ENCODE measurements at places on chromosomes 3 and 15. TPM values are rescaled to one million over a fixed set of nuclear protein-coding genes. Genes with fewer than 3 reads are reported as not detected.
A peak's percentile ranks its signal among the peaks of the same experiment; 100 is the strongest.

DNA sequence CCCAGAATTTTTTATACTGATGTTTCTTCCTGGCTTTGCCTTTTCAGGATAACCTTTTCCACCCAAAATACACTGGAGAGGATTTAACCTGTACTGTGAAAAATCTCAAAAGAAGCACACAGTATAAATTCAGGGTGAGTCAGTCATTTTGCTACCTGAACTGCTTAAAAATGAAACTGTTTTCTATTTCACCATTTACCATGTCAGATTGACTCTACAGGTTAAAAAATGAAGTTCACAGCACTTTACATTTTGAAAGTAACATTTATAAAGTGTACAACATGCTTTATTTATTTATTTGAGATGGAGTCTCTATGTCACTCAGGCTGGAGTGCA, 115.2 kb downstream of the GHSR start:
- DNase-seq = no peak

Gene CCDC50
- 132 TPM for total RNA-seq

GRCh38 chr3:46987743-46988401, 8.4 kb downstream of the NBEAL2 start:
- DNase-seq = no peak

Gene WNT7A
- not detected for total RNA-seq

- no peak for DNase-seq
Measured at GRCh38 chr3:108164391-108164790, 57.8 kb downstream of the IFT57 start.

Gene SEMA3B
- 2.6 TPM for total RNA-seq

DNA sequence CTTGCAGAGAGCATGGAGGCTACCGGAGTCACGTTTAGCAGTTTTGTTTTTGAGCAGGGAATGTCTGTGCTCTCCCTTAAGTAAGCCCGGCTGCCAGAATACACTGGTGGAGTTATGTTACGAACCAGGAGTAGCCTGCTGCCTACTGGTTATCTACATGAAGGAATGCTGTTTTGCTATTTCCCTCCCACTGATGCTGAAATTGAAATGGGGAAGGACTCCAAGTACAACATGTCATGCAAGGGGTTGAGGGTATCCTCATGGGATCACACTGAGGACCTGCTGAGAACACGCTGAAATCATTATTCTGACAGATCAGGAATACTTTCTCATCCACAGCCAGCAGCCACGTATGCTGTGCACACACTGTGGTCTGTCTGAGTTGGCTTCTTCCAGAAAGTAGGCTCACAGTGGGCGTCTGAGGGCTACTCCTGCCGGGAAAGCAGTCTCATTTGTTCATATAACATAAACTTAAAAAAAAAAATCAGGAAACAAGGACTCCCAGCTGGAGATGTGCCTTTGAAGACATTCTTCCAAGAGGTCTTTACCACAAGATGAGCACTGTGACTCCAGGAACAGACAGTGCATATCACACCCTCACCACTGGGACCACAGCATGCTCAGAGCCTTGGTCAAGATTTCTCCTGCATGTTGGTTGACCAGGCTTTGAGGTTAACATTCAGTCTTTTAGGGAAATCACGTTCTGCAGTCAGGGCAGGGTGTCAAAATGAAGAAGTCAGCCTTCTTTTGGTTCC, 300.4 kb upstream of the RASGRP1 start:
- no peak for DNase-seq

DNA sequence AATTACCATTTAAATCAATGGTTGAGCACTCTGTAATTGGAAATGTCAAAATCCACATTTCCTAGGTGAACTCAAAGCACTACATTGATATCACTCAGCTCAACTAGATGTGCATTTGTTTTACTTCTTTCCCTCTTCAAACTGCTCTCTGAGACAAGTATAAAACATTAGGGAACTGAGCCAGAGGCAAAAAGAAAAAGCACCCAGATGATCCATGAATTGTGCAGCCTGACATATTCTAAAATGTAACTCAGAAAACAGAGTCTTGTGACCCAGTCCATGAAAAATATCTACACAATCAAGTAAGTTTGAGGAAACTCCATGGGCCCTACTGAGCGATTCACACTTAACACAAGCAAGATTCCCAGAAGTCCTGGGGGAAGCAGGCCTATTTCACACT, 9.8 kb downstream of the SRGAP3 start:
- no peak for DNase-seq

GRCh38 chr3:142355692-142356091, 92.1 kb downstream of the XRN1 start:
- DNase-seq = no peak

DNA sequence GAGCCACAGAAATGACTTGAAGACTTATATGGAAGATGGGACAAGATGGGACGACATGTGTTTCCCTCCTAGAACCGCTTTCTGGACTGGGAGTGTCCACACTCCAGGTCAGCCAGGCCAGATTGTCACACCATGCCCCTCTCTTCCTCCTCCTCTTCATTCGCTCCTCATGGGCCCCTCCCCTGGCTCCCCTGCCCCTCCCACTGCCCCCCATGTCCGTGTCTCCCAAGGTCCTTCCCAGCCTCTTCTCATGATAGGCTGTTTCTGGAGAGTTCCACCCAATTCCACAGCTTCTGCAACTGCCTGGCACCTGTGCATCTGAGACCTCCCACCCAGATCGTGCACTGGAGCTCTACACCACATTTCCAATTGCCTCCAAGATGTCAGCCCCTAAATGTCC, 6.6 kb downstream of the MYO5C start:
- no peak for DNase-seq

GRCh38 chr3:147394884-147395225, 11.5 kb downstream of the ZIC4 start:
- DNase-seq = peak; percentile 6

- DNase-seq = no peak
Measured at GRCh38 chr3:172808969-172809546, 58.5 kb downstream of the ECT2 start.

GRCh38 chr3:138987181-138987580, 18.9 kb downstream of the PRR23A start:
- no peak for DNase-seq

GRCh38 chr3:127260826-127261555, 26.9 kb downstream of the PRR20G start:
- DNase-seq = no peak

DNA sequence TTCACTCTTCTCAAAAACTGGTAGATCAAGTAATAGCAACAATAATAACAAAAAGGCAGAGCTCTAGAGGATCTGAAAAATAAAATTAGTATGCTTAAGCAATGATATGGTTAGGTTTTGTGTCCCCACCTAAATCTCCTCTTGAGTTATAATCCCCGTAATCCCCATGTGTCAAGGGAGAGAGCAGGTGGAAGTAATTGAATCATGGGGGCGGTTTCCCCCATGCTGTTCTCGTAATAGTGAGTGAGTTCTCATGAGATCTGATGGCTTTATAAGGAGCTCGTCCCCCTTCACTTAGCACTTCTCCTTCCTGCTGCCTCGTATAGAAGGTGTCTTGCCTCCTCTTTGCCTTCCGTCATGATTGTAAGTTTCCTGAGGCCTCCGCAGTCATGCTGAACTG, 60.2 kb upstream of the ABHD2 start:
- DNase-seq = no peak
